ENCODE measurements at places on chromosomes 4 and X. TPM values are rescaled to one million over a fixed set of nuclear protein-coding genes. Genes with fewer than 3 reads are reported as not detected.

DNA sequence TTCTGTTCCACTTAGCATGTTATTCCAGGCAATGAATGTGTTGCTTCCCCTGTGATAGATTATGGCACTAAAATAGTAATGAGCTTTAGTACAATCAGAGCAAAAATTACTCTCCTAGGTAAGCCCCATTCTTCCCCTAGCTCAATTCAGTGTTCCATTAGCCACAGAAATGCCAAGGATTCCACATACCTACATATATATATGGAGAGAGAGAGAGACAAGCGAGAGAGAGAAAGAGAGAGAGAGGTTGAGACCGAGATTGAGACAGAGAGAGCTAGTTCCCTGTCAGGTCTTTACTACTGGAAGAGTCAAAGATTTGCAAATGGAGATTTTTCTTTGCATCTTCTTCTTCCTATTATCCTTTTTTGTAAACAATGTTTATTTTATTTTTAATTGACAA, 8.7 kb downstream of the LIMCH1 start:
- DNase-seq = no peak

GRCh38 chr4:41967392-41967791, 14.2 kb upstream of the DCAF4L1 start:
- DNase-seq = no peak

GRCh38 chr4:38235354-38235753, 275.2 kb downstream of the PTTG2 start:
- DNase-seq = peak; percentile 47

VCX2 gene
- not detected for total RNA-seq

F8A3 gene
- total RNA-seq = 1.9 TPM

CDS1 gene
- total RNA-seq = 4.5 TPM
